Stimulated activated CD8-positive, alpha-beta memory T cell treated with anti-CD3 and anti-CD28 coated beads, Interleukin-12 subunit alpha, Interleukin-12 subunit beta, amount 100 ng/mL, for 4 hours (primary cell): ENCODE measurements at places on chromosomes 7 and 10.

DNA sequence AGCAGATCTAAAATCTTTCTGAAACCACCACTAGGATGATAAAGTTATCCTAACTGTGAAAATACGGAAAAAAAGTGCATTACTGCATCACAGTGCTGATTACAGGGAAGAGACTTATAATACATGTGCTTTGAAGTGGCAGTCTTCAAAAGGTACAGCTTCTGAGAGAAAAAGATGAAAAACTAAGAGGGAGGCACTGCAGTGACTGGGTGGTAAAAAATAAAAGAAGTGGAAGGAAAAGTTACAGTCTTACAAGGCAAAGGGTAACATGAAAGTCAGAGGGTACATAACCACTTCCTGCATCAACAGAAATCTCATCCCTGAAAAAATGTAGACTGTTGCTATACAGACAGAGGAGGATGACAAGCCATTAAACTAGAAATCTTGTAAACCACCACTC, 465.3 kb downstream of the ACTR3B start:
- DNase-seq, result no peak

DNA sequence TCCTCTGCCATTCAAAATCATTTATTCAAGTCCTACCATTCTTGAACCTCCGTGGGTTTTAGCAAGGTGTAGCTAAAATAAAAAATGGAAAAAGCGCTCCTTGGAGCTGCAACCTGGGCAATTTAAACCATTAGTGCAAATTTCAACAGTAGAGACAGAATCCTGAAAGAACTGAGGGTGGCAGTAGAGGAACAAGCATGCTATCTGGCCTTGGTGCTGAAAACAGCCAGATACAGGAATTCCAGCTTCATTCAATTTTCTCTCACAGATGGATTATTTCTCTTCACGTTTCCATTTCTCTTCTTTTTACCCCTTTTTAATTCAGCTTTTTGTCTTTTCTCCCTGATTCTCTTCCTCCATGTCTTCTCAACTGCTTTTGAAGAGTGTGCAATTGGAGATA, 77.7 kb downstream of the OTUD1 start:
- no peak for DNase-seq

GRCh38 chr7:10767771-10768170, 205.9 kb upstream of the PHF14 start:
- no peak for DNase-seq

GRCh38 chr7:78684201-78684600, 769.3 kb downstream of the MAGI2 start:
- no peak for DNase-seq

DNA sequence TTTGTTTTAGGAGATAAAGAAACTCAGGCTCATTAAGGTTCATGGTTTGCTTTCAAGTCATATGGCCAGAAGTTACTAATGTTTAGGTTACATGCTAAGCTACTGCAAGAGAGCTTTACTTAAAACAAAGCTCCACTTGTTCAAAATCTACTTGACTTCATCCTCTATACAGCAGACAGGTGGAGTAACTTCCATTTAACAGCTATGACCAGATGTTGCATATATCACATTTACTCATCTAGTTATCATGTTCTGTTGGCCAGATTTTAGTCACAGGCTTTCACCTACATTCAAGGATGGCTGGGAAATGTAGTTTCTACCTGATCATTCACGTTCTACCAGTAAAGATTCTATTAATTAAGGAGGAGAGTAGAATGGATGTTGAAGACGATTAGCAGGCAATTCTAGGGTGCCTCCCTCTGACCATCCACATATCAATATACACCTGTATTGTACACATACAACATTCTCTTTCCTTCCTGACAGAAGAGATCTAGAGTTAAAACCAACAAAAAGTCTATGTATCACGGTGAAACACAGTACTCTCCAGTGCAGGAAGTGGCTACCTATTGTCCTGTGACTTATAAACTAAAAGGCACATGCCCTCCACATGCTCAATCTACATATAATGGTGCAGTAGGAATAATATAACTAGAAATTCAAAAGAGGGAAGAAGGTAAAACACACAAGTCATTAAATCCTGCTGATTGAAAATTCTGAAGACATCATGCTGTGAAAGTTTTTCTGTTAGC, 488.0 kb downstream of the MDFIC start:
- no peak for DNase-seq

DNA sequence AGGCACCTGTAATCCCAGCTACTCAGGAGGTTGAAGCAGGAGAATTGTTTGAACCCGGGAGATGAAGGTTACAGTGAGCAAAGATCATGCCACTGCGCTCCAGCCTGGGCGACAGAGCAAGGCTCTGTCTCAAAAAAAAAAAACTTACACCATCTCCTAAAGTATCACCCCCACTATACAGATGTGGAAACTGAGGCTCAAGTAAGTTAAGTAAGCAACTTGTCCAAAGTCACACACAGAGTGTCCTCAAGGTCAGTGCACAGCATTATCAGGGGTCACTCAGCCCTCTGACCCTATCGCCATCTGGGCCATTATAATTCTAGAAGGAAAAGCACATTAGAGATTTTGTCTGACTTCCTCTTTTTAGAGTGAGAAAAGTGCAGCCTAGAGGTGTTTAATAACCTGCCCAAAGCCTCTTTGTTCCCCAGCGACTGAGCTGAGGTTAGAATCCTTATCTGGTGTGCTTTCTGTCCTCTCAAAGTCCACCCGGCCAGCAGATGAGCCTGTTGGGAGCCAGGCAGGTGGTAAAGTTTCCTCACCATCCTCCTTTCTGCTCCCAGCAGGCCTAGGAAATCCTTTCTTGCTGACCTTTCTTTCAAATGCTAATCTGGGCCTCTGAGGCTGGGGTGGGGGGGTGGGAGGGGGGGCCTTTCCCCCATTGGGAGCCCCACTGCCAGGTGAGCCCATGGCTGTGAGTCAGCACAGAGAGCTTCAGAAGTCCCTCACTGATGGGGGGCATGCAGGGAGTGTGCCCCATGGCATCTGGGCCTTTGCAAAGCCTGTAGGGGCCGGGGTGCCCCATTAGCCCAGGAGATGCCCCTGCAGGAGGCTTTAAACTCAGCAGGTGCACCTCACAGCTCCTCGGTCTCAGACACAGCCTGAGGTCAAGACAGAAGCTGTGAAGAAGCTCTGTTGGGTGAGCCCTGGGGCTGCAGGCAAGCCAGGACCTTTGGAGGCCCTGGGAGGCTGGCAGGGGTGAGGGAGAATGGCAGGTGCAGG, 12.0 kb upstream of the KCNMA1 start:
- no peak for DNase-seq

- no peak for DNase-seq
Observed at GRCh38 chr10:118701529-118702323, 53.0 kb downstream of the CACUL1 start.

DNA sequence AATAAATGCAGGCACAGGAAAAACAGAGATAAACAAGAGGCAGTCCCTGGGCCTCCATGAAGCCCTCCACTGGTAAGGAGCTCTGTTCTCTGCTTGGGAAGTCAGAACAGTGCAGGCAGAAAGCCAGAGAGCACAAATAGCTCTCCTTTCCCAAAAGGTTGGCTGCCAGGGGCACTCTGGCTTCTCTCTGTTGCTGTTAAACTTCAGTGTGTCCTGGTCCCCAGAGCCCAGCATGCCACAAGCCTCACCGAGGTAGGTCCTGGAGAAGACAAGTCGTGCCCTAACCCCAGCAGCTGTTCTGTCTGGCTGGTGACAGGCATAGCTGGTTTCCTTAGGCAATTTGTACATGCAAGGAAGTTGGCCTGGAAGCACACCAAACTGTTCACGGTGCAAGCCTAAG, 17.3 kb downstream of the SLC16A12 start:
- no peak for DNase-seq

GRCh38 chr10:120282846-120283492, 174.1 kb upstream of the PLPP4 start:
- no peak for DNase-seq

DNA sequence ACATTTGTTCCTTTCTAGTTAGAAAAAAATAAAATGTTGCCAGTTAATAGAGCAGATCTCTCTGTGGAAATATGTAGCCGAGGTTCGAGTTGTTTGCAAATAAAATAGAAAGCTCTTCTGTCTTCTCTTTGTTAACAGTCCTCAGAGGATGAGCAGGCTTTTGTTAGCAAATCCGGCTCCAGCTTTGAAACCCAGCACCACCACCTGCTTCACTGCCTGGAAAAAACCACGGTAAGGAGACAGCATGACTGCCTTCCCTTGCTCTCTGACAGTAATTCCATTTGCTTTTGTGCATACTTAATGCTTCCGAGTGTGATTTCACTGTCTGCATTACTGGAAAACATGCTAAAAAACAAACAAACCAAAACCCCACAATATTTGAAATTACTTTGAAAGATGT, 115.6 kb downstream of the TSPAN12 start:
- DNase-seq, result no peak

GRCh38 chr10:124001391-124002148, 91.8 kb downstream of the CHST15 start:
- DNase-seq, result no peak

DNA sequence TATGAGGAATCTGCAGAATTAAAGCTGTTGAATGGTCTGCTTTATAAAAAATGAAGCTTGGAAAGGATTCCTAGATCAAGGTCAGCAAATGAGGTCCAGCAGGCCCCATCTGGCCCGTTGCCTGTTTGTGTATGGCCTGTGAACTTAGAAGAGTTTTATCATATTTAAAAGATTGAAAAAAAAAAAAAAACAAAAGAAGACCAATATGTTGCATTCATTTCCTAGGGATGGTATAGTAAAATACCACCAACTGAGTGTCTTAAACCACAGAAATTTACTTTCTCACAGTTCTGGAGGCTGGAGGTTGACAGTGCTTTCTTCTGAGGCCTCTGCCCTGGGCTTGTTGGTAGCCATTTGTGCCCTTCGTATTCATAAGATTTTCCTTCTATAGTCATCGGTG, 109.2 kb downstream of the PPP1R3A start:
- no peak for DNase-seq
